ENCODE measurements at places on chromosomes 2 and 18.
A peak's percentile ranks its signal among the peaks of the same experiment; 100 is the strongest.

DNA sequence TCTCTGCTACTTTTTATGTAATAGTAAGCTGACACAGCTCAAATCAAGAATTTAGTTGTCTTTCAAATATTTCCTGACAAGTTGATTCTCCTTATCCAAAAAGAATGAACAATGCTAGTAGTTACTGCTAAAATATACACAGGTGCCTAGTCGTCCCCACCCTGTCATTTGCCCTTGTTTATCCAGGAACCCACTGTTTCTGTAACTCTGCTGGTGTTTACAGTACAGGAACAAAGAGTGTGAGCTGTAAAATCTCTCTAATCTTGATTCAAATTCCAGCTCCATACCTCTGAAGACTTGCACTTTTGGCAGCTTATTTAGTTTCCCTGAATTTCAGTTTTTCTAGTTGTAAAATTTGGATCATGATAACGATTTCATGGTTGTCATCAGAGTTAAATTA, 21.1 kb upstream of the SCYGR2 start:
- no peak for DNase-seq

DNA sequence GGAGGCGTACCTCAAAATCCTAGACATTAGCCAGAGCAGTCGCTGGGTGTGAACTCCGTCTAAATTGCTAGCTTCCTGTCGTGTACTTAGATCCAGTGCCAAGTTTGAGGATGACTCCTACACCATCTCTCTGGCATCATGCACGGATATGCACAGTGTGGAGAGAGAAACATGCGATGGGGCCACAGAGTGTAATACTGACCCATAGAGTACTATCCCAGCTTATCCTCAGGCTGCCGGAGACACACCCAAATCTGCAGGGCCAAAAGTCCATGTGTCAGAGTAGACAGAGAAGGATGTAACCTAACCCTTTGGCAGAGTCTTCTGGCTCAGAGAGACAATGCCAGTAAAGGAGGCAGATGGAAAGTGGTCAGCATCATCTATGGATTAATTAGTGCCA, 84.2 kb downstream of the ARL4C start:
- no peak for DNase-seq

DNA sequence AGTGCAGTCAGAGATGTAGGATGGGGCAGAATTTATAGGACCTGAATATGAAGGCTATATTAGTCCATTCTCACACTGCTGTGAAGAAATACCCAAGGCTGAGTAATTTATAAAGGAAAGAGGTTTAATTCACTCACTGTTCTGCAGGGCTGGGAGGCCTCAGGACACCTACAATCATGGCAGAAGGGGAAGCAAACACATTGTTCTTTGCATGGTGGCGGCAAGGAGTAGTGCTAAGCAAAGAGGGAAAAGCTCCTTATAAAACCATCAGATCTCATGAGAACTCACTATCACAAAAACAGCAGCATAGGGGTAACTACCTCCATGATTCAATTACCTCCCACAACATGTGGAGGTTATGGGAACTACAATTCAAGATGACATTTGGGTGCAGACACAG, 76.8 kb upstream of the MSTN start:
- DNase-seq = no peak

- DNase-seq = no peak
These were observed 54.3 kb downstream of the ST3GAL5 start for GRCh38 chr2:85834466-85834865.

- DNase-seq = no peak
These were observed 38.0 kb upstream of the ERMN start for GRCh38 chr2:157363612-157364101.

DNA sequence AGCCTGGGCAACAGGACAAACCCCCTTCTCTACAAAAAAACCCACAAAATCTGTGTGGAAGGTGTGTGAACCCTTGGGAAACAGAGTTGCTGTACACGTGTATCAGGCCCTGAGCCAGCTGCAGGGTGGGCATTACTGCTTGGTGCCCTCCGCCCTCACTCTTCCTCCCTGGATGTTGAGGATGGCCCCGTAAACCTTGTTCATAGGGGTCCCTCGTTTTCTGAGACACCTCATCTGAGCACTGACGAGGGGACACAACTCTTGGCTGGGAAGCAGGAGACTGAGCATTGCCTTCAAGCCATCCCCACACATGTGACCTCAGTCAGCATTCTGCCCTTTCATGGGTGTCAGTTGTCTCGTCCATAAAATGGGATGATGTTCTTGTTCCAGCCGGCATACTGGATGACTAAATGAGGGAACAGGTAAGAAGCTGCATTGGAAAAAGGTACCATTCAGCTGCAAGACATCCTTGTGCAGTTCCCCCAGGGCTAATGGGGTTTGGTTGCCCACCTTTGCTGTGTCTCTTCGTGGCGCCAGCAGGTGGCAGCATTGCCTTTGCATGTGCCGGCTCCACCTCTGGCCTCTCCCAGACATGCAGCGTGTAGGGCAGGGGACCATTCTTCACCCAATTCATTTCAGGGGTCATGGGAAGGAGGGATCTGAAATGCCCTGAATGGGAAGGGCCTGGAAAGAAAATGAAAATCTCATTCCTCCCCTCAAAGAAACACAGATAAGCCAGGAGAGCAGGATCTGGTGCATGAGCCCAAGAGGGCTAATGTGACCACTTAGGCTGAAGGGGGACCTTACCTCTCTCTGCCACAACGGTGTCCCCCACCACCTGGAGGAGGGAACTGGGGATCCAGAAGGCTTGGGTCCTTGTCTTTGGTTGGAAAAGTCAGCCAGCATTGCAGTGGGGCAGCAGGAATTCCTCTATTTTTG, 36.4 kb upstream of the HAAO start:
- peak; percentile 63 for DNase-seq

DNA sequence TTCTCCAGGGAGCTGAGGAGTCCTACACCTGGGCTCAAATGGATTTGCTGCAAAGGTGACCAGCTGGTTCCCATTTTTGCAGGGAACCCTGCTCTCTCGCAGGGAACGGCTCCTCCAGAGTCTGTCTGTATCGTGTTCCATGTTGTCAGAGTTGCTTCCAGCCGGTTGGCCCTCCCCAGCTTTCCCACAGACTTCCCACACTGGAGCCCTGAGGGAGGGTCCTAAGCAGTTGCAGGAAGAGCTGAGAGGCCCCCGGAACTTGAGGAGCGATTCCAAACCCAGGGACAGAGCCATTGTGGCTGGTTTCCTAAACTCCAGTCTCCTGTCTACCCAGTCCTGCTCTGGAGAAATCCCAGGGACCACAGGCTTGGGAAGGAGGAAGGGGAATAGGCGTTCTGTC, 121.7 kb upstream of the PPP1CB start:
- no peak for DNase-seq

DNA sequence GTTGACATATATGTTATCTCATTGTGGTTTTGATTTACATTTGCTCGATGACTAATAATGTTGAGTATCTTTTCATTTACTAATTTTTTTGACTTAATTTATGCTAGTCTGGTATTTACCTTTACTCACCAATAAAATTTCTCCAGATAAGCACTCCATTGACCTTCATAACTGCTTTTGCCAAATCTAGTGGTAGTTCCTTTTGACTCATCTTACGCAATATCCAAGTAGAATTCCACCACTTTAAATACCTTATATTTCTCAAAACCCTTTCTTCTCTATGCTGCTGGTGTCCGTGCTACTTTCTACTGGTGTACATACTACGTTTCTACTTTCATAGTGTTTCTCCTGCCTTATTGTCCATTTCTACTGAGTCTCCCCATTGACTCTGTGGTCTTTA, 407.6 kb upstream of the SPHKAP start:
- DNase-seq = no peak

DNA sequence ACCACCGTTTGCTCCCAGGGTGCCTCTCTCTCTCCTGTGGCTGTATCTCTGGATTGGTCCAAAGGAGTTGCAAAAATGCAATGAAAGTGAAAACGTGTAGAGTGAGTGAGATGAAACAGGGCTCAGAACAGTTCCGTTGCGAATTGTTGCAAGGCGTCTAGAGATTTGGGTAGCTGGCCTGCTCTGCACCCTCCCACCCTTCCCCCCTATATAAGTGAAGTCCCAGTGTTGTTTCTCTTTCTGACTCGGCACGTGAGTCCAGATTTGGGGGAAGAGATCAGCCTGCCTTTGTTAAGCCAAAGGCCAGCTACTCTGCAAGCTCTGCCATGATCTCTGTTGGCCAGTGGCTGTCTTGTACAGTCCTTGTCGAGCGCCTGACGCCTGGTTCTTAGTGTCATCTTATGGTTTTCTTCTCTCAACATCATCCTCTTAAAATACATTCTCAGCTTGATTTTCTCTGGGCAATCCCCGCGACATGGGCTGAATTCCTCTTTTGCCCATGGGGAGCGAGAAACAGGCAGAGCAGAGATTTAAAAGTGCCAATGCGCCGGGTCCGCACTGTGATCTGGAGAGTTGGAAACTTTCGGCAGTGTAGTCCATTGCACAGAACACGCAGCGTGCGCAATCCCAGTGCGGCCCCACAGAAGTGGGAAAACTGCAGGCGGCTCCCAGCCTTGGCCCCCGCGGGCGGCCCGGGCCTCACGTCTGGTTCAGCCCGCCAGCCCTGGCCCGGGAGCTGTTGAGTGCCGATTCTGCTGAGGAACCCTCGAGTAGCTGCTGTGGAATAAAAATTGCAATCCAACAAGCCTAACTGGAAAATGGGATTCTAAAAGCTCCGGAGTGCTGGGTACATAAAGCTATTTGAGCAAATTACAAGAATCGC, 9.3 kb downstream of the MEIS1 start:
- peak; percentile 74 for DNase-seq

DNA sequence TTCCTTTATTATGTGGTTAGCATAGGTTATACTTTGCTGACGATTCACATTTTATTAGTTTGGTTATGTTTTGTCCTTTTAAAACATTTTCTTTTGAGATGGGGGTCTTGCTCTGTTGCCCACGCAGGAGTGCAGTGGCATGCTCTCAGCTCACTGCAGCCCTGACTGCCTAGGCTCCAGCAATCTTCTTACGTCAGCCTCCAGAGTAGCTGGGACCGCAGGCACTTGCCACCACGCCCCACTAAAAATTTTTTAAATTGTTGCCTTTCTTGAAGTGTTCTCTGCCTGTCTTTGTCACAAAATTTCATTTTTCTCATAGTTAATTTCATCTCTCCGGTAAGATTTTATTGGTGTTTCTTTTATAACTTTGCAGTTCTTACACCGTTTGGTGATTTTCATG, 18.9 kb downstream of the HRH4 start:
- no peak for DNase-seq

- DNase-seq = no peak
These were observed 453.0 kb upstream of the TRIB2 start for GRCh38 chr2:12263730-12264129.

- DNase-seq = no peak
These were observed 39.9 kb downstream of the CYRIA start for GRCh38 chr2:16625759-16626158.

GRCh38 chr2:167493862-167494261, 605.6 kb downstream of the XIRP2 start:
- no peak for DNase-seq

DNA sequence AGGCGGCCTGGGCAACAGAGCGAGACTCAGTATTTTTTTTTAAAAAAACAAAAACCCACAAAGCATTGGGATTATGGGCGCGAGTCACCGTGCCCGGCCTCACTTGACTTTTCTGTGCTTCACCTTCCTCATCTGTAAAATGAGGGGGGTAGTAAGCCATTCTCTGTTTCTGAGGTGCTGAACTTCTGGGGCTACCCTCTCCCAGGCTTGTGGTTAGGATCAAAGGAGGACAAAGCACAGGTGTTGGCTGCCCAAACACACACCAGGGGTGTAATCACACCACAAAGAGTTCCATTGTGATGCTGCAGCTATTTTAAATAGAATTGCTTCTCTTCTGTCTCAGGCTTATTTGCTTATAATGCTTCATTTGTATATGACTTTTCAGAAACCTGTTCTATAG, 35.8 kb upstream of the INHBB start:
- DNase-seq = no peak

DNA sequence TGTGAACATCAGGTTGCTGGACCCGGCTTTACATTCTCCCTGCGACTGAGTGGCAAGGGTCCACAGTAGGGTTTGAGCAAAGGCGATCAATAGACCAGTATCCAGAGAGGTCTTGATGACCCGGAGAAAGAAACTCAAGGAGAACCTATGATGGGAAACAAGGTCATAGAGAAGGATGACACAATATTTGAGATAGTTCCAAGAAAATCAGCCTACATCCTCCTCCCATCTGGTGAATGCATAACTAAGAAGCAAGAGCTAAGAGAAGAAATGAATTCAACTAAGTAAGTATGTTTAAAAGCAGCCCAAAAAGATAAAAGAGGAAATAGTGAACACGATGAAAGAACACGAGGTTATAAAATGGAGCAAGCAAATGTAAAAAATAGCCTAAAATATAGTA, 166.3 kb downstream of the CD8B2 start:
- DNase-seq = no peak

DNA sequence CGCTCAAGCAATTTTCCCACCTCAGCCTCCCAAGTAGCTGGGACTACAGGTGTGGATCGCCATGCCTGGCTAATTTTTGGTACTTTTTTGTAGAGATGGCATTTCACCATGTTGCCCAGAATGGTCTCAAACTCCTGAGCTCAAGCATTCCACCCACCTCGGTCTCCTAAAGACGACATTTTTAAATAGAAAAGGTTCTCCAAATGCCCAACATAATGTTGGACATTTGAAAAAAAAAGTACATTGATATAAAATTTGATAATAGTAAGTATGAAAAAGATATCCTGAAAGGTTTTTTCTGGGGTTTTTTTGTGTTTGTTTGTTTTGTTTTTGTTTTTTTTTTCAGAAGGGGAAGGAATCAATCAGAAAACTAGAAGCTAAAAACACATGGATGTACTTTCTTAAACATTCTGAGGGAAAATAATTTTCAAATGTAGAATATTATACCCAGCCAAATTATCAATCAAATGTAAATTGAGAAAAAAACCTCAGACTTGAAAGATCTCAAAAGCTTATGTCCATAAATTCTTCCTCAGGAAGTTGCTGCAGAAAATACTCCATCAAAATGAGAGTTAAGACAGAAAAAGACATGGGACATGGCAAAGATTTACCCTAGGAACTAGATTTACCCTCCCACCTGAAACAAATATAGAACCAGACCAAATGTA, 42.8 kb upstream of the MYCN start:
- no peak for DNase-seq

DNA sequence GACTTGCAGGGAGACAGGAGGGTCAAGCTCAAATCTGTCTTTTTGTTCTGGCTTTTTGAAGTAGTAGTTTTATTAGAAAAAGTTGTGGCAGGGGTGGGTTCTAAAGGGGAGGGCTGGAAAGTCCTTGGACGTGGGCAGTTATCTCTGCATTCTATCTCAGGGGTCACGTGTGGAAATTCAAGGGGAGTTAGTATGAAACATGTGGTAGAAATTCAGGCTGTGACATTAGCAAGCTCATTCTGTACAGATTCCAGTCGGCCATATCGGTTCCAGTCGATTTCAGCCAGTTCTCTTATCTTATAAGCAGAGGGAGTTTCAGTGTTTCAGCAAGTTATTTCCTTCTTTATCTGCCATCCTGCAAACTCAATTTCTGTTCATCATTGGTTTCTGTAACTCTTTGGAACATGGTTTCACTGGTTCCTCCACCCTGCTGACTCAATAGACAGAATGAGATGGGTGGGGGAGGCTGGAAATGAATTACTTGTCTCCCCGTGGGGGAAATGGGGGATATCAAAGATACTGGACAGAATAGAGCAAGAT, 53.0 kb downstream of the RAB27B start:
- no peak for DNase-seq

GRCh38 chr2:43462866-43463641, 132.8 kb downstream of the THADA start:
- DNase-seq = no peak

All from IMR-90 (cell line).